A549 treated with GW870086 at 1 μM for 4 hours (cell line): ENCODE measurements at places on chromosomes 11 and 22. TPM values are rescaled to one million over a fixed set of nuclear protein-coding genes. Genes with fewer than 3 reads are reported as not detected.

The UPK3A gene
- not detected in 5 replicates for total RNA-seq

The SLC39A13 gene
- total RNA-seq = 49.5 to 58.9 TPM (median 53.1 TPM) in 5 replicates

The DKK3 gene
- total RNA-seq = 13.8 to 22.3 TPM (median 18.9 TPM) in 5 replicates

The BANF1 gene
- 358 to 512 TPM (median 465 TPM) in 5 replicates for total RNA-seq

The PATZ1 gene
- total RNA-seq = 17.1 to 21.6 TPM (median 20.9 TPM) in 5 replicates

The CARD10 gene
- 30.4 to 40.6 TPM (median 38.7 TPM) in 5 replicates for total RNA-seq

The HPS5 gene
- total RNA-seq = 13.8 to 16.7 TPM (median 15.5 TPM) in 5 replicates

The RBFOX2 gene
- 21.7 to 32.2 TPM (median 27.9 TPM) in 5 replicates for total RNA-seq

The TMEM191C gene
- 0.49 to 1.5 TPM (median 0.74 TPM) in 5 replicates for total RNA-seq

The LDHAL6A gene
- not detected in 5 replicates for total RNA-seq

The RBMXL2 gene
- not detected in 5 replicates for total RNA-seq

The MLC1 gene
- total RNA-seq = not detected in 5 replicates

The EIF1AD gene
- total RNA-seq = 37.7 to 47.7 TPM (median 40.1 TPM) in 5 replicates

The APOA5 gene
- not detected in 5 replicates for total RNA-seq

The RELA gene
- total RNA-seq = 62.9 to 74.7 TPM (median 72.1 TPM) in 5 replicates

The LRRC75B gene
- 6.6 to 8.8 TPM (median 7.6 TPM) in 5 replicates for total RNA-seq

The THYN1 gene
- 16.5 to 17.8 TPM (median 17.2 TPM) in 5 replicates for total RNA-seq

The CHST1 gene
- total RNA-seq = 1.6 to 3.0 TPM (median 2.5 TPM) in 5 replicates

The OR4A15 gene
- not detected in 5 replicates for total RNA-seq

The POTEH gene
- total RNA-seq = not detected in 5 replicates

The APOA4 gene
- 0.08 TPM in 1 of 5 replicates, not detected in the others for total RNA-seq

The EPS8L2 gene
- total RNA-seq = 76.9 to 131 TPM (median 114 TPM) in 5 replicates

The MIOX gene
- 0.09 TPM in 1 of 5 replicates, not detected in the others for total RNA-seq

The ASPHD2 gene
- total RNA-seq = 1.1 to 1.2 TPM (median 1.1 TPM) in 5 replicates

The TRIM22 gene
- total RNA-seq = 0.58 to 2.2 TPM (median 0.89 TPM) in 5 replicates

The OR51B2 gene
- not detected in 5 replicates for total RNA-seq

The CATSPERZ gene
- 1.2 to 3.8 TPM (median 2.4 TPM) in 5 replicates for total RNA-seq

The MAJIN gene
- total RNA-seq = not detected in 5 replicates

The STARD10 gene
- total RNA-seq = 12.2 to 19.9 TPM (median 17.5 TPM) in 5 replicates

The SLC37A2 gene
- 0.05 to 0.16 TPM (median 0.10 TPM) in 4 of 5 replicates, not detected in the other for total RNA-seq

The OR52M1 gene
- total RNA-seq = not detected in 5 replicates

The MSANTD4 gene
- 8.9 to 9.9 TPM (median 9.5 TPM) in 5 replicates for total RNA-seq

The TUBGCP6 gene
- total RNA-seq = 6.9 to 10.3 TPM (median 10.3 TPM) in 5 replicates

The APLP2 gene
- total RNA-seq = 154 to 190 TPM (median 179 TPM) in 5 replicates

The AMOTL1 gene
- total RNA-seq = 5.5 to 9.8 TPM (median 8.4 TPM) in 5 replicates

The DERL3 gene
- 0.23 to 0.60 TPM (median 0.38 TPM) in 5 replicates for total RNA-seq

The PNPLA3 gene
- total RNA-seq = 0.70 to 1.2 TPM (median 0.94 TPM) in 5 replicates

The C11orf87 gene
- 0.07 TPM in 1 of 5 replicates, not detected in the others for total RNA-seq

The DRD4 gene
- 0.10 to 0.41 TPM (median 0.24 TPM) in 5 replicates for total RNA-seq

The MFNG gene
- total RNA-seq = 2.2 to 2.5 TPM (median 2.3 TPM) in 5 replicates

The ACRV1 gene
- total RNA-seq = not detected in 5 replicates

The TRIM51 gene
- total RNA-seq = not detected in 5 replicates

The BATF2 gene
- 0.61 to 1.3 TPM (median 0.67 TPM) in 5 replicates for total RNA-seq

The APOL5 gene
- not detected in 5 replicates for total RNA-seq

The MUC2 gene
- 0.07 to 0.24 TPM (median 0.11 TPM) in 5 replicates for total RNA-seq

The TSG101 gene
- total RNA-seq = 85.9 to 109 TPM (median 98.0 TPM) in 5 replicates

The ALDH3B2 gene
- not detected in 5 replicates for total RNA-seq

The TREH gene
- total RNA-seq = not detected in 5 replicates

The THY1 gene
- total RNA-seq = 8.9 to 17.2 TPM (median 13.7 TPM) in 5 replicates

The SERHL2 gene
- total RNA-seq = 0.13 to 0.59 TPM (median 0.24 TPM) in 3 of 5 replicates, not detected in the others

The CYTH4 gene
- 0.59 to 1.9 TPM (median 0.90 TPM) in 5 replicates for total RNA-seq

The TSPAN18 gene
- 1.9 to 3.5 TPM (median 2.4 TPM) in 5 replicates for total RNA-seq

The PAMR1 gene
- total RNA-seq = not detected in 5 replicates

The ANO9 gene
- 0.72 to 1.2 TPM (median 0.88 TPM) in 5 replicates for total RNA-seq

The ZNF280A gene
- 3.1 to 3.8 TPM (median 3.5 TPM) in 5 replicates for total RNA-seq

The PRPF19 gene
- total RNA-seq = 158 to 193 TPM (median 184 TPM) in 5 replicates
